DMS79 (cell line): ENCODE measurements at places on chromosomes 3 and 15.

DNA sequence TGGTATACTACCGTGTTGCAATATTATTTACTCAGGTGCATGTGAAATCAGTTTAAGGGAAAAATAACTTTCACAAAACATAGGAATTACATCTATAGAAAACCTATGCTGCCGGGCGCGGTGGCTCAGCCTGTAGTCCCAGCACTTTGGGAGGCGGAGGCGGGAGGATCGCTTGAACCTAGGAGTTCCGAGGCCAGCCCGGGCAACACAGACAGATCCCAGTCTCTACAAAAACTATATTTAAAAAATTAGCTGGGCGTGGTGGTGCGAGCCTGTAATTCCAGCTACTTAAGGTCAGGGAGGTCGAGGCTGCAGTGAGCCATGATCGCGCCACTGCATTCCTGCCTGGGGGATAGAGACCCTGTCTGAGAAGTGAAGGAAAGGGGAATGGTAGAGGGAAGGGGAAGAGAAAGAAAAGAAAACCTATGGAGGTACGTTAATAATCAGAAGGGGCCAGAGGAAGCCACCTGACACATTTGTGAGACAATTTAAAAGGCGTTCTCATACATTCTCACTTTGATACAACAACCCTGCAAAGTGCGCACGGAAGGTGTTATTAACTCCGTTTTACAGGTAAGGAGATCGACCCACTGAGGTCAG, 456 bp upstream of the TMEM62 start:
- no peak for DNase-seq

DNA sequence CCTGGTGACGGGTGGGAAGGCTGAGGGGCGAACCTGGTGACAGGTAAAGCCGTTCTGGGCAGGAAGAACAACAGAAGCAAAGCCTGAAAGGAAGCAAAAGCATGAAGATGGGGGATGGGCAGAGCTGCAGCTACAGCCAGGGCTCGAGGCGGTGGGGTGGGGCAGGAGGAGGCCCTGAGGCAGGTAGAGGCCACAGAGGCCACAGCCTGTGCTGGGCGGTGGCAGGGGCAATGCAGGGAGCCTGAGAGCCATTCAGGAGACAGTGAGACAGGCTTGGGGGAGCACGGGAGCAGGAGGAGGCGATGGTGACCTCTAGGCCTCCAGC, 8.2 kb downstream of the PCSK6 start:
- DNase-seq = no peak

- no peak for DNase-seq
Observed at GRCh38 chr3:170429050-170429449, 10.4 kb downstream of the CLDN11 start.

GRCh38 chr3:184713040-184713355, 1.1 kb upstream of the MAGEF1 start:
- no peak for DNase-seq

- DNase-seq = no peak
Observed at GRCh38 chr15:71386448-71387236, 271.4 kb downstream of the THSD4 start.

DNA sequence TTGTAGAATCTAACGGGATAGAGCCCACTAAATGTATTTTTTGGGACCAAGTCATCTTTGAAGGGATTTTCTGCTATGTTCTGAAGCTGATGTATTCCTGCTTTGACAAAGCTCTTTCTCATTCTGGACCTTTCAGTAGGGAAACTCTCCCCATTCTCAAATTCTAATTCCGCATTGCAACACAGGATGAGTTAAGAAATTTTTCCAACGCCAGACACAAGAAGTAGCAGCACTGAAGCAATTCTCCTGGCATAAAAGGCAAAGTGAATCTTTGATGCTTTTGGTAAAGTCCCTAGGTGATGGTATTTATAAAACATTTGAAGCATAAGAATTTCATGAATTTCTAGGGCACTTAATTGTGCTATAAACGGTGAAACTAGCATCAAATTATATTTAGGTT, 76.8 kb downstream of the ZPLD1 start:
- no peak for DNase-seq

GRCh38 chr3:77427528-77427927, 387.6 kb downstream of the ROBO2 start:
- no peak for DNase-seq

GRCh38 chr3:187107989-187108388, 31.3 kb downstream of the RPL39L start:
- no peak for DNase-seq

- no peak for DNase-seq
Observed at GRCh38 chr3:64345371-64345770, 120.1 kb upstream of the PRICKLE2 start.

- no peak for DNase-seq
Observed at GRCh38 chr3:108590460-108590859, 938 bp downstream of the DZIP3 start.

DNA sequence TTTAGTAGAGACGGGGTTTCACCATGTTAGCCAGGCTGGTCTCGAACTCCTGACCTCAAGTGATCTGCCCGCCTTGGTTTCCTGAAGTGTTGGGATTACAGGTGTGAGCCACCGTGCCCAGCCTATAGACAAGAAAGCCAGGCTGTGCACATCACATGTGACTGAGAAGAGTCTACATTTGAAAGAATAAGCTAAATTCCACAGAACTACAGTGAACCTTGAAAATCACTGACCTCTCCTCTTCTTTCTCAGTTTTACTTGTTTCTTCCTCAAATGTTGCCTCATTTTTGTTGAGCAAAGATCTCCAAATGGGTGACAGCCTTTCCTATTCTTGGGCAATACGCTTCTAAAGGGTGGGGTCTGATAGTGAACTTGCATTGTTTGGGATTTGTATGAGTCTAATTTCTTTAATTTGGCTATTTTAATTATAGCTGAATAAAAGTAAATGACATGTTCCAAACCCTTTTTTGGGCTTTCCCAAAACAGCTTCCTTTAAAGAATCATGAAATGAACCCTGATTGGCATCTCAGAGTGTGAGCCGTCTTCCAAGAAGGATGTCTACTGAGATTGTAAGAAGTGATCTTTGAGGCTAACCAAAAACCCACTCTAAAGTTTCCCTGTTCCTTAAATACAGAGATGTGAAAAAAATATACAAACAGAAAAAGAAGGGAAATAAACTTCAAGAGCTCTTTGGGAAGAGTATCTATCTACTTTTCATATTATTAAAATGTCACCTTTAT, 21.6 kb upstream of the SPTBN5 start:
- DNase-seq = no peak

GRCh38 chr3:138072796-138073195, 42.6 kb downstream of the DZIP1L start:
- no peak for DNase-seq

- no peak for DNase-seq
Observed at GRCh38 chr3:50978991-50979667, 304.4 kb downstream of the DOCK3 start.

- no peak for DNase-seq
Observed at GRCh38 chr3:195269375-195270078, 1.4 kb downstream of the XXYLT1 start.

- no peak for DNase-seq
Observed at GRCh38 chr15:39344662-39345141, 236.2 kb upstream of the THBS1 start.

DNA sequence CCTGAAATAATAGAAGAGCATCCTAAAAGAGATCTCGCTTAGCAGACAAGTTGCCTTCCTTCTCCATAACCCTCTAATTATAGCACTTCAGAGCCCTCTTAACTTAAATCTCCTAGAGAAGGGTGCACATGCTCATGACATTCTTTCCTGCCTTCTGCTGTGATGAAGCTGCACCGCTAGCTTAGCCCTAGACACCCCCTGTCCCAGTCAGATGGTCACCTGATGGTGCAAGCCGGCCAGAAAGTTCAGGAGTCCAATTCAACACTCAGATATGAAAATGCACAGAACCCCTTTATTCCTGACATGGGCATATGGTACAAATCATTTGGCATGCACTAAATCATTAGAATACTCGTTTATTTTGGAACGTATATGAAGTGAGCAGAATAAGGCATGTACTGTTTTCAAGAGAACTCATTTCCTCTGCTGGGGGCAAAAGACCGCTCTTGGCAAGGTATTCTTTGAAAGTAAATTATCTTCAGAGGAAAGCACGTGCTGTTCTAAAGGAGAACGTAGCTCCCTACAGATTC, 420.4 kb upstream of the PROK2 start:
- DNase-seq = no peak

DNA sequence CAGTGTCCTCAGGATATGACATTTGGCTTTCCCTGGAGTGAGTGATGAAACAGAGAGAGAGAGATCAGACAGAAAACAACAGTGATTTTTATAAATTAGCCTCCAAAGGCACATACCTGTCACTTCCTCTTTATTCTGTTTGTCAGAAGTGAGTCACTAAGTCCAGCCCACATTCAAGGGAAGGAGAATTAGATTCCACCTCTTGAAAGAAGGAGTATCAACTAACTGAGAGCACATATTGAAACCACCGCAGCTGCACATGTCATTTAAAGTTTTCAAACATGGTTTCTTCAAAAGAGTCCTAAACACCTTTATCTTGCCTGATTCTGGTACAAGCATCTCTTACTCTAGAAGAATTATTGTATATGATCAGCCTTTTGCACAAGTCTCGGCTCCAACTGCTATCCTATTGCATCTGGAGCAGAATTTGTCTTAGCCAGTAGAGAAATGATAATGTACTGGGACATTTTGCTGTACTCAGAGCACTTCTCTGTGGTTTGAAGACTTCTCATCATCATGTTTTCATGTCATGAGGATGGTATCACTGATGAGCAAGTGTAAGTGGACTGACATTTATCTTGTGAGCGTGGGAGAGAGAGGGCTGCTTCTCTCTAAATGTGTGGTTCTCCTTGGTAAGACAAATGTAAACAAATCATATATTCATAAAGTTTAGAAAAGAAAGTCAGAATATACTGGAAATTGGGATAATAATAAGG, 338.9 kb upstream of the CFAP20DC start:
- no peak for DNase-seq

DNA sequence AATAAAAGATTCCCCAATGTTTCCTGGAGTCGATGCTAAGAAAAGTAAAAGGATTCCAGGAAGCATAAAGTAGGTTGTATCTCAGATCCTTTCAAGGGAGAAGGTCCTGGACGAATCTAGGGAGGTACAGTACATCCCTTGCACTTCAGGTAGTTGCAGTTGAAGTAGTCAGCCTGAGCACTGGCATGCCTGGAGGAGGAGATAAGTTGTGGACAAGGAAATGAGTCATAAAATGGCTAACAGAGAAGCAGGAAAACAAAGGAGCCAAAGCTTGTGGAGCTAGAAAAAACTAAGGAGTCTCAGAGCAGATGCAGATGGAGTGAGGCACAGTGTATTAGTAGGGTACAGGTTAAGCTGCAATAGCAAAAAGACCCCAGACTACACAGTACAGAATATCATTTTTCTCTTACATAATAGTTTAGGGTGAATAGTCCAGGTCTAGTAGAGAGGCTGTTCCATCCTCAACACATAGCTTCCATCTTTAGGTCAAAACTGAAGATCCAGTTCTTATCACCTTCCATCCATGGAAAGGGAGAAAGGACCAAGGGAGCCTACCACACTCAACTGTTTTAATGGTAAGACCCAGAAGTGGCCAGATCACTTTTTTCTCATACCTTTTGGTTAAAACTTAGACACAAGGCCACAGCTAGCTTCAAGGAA, 41.3 kb downstream of the COL6A5 start:
- no peak for DNase-seq

DNA sequence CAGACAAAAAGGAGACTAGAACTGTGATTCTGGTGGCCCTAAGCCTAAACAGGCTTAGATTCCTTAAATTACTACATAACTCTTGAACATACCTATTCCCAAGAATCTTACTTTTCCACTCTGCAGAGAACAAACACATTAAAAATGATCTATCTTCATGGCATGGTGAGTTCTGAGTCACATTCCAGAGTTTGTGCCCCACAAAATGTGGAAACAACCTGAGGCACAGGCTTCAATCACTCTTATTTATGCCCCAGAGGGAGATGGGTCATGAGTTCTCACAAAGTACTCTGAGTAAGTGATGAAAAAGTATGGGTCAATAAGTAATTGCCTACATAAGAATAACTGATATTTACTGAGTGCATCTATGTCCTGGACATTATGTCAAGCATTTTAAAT, 137.5 kb upstream of the SLC2A2 start:
- DNase-seq = no peak

- no peak for DNase-seq
Observed at GRCh38 chr3:17741621-17742101, 770 bp downstream of the TBC1D5 start.

GRCh38 chr15:42080919-42081830, 13.2 kb downstream of the PLA2G4D start:
- DNase-seq = no peak

DNA sequence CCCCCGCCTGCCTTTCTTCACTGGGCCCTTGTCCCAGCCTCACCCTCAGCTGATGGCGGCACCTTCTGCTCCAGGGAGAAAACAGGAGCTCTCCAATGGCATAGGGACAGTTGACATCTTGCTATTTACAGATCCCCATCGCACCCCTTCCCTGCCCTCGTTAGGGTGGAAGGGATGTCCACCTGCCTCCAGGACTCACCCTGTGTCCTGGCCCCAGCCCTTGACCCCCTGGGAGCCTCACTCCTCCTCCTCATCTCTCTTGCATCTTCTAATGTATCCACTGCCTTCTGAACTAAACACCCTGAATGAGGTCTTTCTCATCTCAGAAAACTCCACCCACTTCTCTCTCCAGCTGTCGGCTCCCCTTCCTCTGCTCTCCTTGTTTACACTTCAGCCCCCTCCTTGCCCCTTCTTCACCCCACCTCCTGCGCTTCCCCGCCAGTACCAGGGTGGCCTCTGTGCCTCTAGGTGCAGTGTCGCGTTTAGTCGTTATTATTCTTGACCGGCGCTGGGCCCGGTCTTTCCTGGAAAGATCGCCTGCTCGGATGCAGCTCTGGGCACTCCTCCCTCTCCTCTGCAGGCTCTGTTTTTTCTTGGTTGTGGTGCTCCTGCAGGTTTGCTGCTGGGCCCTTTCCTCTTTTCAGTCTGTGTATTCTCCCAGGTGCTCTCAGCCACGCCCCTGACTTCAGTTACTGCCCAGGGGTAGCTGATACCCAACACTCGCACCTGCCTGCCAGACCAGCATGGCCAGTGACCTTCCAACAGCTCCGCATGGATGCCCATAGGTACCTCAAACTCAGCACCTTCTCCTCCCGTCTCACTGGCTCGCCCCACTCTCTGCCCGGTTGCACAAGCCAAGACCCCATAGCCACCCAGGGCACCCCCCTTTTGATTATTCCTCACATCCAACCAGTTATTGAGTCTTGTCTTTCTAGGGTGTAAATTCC, 42.9 kb downstream of the PML start:
- no peak for DNase-seq

- no peak for DNase-seq
Observed at GRCh38 chr3:14721126-14721864, 46.4 kb downstream of the C3orf20 start.

GRCh38 chr3:129295286-129295685, 16.6 kb downstream of the HMCES start:
- DNase-seq = no peak

- no peak for DNase-seq
Observed at GRCh38 chr3:33363113-33363800, 76.9 kb downstream of the UBP1 start.

GRCh38 chr15:100596792-100597191, 5.2 kb downstream of the LINS1 start:
- no peak for DNase-seq

GRCh38 chr3:186746008-186746407, 28.8 kb downstream of the KNG1 start:
- DNase-seq = no peak

- DNase-seq = no peak
Observed at GRCh38 chr15:61037031-61037430, 192.1 kb downstream of the RORA start.
